ENCODE measurements at places on chromosomes 11 and 22. TPM values are rescaled to one million over a fixed set of nuclear protein-coding genes. Genes with fewer than 3 reads are reported as not detected.

DNA sequence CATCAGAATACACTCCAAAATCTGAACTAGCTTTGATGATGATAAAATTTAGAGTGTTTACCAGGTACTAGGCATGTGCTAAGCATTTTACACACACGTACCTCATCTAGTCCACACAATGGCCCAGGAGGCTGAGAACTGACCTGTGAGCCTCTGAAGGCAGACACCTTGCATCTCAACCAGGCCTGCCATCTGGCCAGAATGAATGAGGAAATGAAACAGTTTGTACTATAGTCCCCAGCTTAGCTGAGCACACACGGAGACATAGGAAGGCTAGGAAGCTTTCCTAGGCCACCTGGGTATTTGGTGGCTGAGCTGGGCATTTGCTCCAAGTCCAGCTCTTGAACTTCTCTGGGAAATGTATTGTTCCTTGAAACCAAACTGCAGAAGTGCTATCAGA is 6.9 kb upstream of the SHANK3 start:
- DNase-seq, result no peak

DNA sequence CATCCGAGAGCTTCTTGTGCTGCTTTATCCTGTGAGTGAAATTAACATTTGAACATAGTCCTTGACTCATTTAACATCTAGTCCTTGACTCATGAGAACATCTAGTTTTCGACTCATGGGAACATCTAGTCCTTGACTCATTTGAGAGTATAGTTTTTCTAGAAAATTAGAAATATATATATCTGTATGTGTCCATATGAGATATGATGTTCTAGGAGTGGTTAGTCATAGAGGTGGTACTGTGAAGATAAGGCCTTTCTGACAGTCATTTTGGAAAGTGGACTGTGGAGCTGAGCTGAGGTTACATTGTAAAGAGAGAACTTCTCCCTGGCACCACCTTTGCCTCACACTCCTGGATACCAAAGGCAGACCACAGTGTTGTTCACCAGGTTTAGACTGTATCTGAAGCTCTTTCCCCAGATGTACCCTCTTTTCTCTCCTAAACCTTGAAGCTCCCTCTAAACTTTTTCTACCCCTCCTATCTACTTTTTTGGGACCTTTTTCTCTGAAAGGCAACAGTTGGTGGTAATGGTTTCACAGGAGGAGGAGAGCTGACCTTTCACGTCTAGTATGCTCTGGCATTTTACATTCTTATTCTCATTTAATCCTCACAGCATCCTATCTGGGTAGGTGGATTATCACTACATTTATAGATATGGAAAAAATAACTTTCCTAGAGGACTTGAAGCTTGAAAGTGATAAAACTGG is 67.2 kb downstream of the PPP2R1B start:
- DNase-seq, result no peak

- DNase-seq, result peak; percentile 13
Observed at GRCh38 chr11:113538451-113539412, 63.5 kb upstream of the DRD2 start.

- no peak for DNase-seq
Observed at GRCh38 chr11:15769203-15769602, 587.1 kb downstream of the SOX6 start.

DNA sequence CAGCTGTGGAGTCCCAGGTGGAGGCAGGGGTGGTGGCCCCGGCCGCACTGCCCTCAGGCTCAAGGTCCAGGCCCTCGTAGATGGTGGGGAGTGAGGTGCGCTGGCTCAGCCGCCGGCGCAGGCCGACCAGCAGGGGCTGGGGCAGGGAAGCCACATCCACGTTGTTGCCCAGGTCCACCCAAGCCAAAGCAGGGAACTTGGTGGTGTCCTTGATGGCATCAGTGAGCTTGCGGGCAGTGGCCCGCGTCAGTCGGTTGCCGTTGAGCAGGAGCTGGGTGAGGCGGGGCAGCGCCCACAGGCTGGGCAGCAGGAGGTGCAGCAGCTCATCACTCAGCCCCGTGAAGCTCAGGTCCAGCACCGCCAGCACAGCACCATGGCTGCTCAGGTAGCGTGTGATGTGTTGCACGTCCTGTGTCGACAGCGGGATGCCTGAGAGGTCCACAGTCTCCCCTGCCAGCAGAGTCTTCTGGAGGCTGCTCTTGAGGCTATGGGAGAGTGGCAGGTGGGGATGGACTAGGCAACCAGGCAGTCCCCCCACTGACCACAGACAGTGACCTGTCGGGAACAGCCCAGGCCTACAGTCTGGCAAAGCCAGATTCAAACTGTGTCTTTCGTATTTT is 6.8 kb downstream of the LRRC75B start:
- no peak for DNase-seq

GRCh38 chr11:57394203-57394965 is 3.9 kb upstream of the PRG2 start:
- no peak for DNase-seq

DNA sequence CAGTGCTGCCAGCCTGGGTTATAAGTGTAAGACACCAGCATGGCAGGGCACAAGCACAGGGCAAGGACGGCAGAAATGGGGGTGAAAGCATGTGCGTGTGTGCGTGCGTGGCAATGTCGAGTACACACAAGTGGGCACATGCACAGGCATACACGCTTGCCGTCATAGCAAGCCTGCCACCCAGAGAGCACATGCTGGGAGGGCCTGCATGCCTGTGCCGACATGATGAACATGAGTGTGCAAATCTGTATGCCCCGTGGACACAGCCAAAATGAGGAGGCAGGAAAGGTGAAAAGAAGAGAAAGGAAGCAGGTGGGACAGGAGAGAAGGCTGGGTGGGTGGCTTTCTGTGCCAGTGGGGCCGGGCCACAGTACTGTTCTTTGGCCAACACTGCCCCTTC is 62.9 kb downstream of the NECTIN1 start:
- DNase-seq, result no peak

DNA sequence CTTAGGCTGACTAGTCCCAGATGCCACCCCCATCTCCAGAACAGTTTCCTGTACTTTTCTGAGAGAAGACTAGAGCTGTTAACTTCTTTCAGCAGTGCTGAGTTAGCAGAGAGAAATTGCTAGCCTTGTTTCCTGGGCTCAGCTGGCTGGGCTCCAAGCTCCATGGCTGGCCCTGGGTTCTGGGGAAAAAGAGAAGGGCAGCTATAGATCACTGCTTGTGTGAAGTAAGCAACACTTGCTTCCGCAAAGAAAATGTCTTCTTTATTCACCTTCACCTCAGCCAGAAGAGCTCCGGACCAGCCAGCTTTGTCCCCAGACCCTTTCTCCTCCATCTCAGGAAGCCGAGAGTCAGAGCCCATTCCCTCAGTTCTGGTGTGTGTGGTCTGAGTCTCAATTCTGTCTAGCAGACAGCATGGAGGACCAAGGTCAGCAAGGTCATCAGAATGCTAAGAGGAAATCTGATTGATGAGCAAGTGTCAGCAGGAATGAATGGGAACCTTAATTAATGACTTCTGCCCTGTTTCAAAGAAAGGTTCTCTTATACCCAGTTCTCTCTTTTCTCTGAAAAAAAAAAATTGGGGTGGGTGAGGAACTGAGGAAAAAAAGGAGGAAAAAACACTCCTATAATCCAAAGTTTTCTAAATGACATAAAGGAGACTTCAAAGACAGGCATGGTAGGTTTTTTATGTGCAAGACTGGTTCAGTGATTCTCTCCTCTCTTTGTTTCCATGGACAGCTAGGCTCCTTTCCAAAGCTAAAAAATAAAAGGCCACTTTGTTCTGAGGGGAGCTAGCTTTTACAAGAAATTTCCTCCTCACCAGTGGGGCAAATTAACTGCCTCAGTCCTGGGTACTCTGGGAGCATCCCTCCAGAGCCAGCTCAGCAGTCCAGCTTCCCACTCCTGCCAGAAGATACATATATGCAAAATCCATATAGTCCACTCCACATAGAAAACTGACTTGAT is 63.6 kb upstream of the FAM181B start:
- no peak for DNase-seq

GRCh38 chr22:45946805-45947600 is 30.0 kb downstream of the WNT7B start:
- no peak for DNase-seq

- DNase-seq, result no peak
Observed at GRCh38 chr22:46549971-46550641, 12.7 kb upstream of the CELSR1 start.

DNA sequence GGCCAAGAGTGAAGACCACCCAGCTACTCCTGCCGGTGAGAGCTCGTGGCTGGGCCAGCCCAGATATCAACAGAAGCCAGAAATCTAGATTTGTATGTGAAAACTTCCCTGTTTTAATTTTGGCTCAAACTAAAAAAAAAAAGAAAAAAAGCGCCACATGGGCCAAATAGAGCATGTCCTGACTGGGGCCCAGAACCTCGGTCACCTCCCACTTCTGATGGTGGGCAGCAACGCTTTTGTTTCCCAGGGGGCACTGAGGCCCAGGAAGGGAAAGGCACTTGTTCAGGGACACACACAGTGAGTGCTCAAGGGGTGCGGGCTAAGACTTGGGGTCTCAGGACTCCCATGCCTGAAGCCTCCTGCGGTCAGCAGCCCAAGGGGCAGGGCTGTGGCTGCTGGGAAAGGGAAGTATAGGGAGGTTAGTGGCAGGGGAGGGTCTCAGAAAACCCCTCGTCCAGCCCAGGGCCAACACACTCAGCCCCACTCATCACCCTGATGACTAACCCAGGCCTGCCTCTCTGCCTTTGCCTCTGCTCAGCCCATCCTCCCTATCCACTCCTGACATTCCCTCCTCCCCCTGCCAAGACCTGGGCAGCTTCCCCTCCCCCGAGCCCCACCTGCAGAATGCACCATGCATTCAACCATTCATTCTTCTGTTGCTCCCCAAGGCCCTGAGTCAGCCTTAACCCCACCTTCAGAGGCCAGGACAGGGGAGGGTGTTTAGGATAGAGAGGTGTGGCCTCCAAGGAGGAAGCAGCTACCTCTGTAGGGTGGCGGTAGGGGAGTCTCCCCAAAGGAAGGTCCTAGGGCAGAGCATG is 30.0 kb upstream of the TCF20 start:
- no peak for DNase-seq

- no peak for DNase-seq
Observed at GRCh38 chr22:41239443-41240128, 1.1 kb downstream of the CHADL start.

DNA sequence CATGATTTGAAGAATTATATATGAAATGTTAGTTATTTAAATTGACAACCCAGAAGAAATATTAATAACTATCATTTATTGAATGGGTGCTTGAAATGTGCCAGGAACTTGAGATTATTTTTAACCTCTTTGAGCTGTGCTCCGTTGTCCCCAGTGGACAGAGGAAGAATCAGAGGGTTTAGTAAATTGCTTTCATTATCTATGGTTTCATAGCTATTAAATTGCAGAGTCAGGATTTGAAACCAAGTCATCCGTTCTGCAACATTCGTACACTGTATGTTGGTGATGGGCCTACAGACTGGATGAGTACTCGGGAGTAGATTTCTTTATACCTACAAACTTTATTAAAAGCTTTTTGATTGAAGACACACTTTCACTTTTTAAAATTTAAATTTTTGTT is 4.9 kb downstream of the HSD17B12 start:
- no peak for DNase-seq

DNA sequence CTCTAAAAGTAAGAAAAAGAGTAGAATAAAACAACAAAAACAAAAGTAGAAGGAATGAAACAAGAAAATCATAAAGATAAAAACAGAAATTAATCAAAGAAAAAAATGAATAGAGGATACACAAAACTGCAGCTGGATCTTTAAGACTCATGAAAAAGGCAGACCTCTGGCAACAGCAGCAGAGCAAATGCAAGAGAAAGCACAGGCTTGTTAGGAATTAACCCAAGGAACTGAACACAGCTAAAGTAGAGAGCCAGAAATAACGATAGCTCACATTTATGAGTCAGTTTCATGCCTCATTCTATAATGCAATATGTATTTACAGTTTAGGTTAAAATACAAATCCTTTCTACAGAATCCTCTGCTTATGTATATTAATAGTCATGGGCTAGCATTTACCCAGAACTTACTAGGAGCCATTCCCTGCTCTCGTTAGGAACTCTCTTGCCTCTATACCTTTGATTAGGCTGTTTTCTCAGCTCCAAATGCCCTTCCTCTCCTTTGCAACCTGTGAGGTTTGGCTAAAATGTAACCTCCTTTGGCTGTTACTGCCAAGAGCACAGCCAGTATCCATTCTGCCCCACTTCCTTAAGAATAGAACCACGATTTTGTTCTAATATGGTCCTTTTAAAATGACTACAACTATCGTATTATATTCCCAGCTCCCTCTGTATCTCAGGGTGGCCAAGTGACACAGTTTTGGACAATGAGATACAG is 38.3 kb upstream of the NFAM1 start:
- no peak for DNase-seq

- no peak for DNase-seq
Observed at GRCh38 chr11:37503411-37504059, 905.5 kb upstream of the RAG2 start.

- DNase-seq, result no peak
Observed at GRCh38 chr11:77233011-77233410, 68.5 kb downstream of the GDPD4 start.

- no peak for DNase-seq
Observed at GRCh38 chr11:88384669-88385005, 47.1 kb upstream of the CTSC start.

GRCh38 chr11:21037850-21038249 is 368.5 kb downstream of the NELL1 start:
- DNase-seq, result no peak

- DNase-seq, result peak; percentile 67
Observed at GRCh38 chr22:29394931-29395581, 6.7 kb upstream of the AP1B1 start.

- DNase-seq, result peak; percentile 76
Observed at GRCh38 chr11:76782531-76783293, 444 bp upstream of the TSKU start.

DNA sequence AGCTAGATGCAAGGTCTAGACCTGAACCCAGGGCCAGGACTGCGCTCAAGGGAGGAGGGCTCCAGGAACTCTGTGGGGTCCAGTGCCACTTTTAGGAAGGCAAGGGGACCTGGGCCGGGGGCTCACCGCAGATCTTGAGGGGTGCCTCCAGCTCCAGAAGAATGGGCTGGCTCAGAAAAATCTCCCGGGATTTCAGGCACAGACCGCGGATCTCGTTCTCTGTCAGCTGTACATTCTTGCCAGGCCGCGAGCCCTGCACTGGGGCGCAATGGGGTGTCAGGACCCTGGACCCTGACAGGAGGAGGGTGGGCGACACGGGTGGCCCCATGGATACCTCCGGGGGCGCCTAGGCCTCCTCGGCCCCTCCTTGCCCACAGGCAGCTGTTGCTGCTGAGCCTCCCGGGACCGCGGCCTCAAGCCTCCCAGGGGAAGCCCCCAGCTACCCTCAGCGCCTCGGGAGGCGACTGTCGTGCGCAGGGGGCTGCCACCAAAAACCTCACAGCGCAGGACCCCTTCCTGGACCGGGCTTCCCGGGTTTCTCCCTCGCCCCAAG is 640 bp downstream of the PPP1CA start:
- DNase-seq, result no peak

The VSTM5 gene
- total RNA-seq, result not detected

The CADM1 gene
- 13.0 TPM for total RNA-seq

The SCUBE2 gene
- 1.4 TPM for total RNA-seq

The SAA2 gene
- total RNA-seq, result 27,037 TPM

The SYT13 gene
- total RNA-seq, result 0.05 TPM

The MRE11 gene
- total RNA-seq, result 18.3 TPM

The TREH gene
- 0.50 TPM for total RNA-seq

The HPX gene
- total RNA-seq, result 2,251 TPM

The RIMBP3C gene
- total RNA-seq, result 0.08 TPM

The NELL1 gene
- not detected for total RNA-seq

The SCGB1C1 gene
- not detected for total RNA-seq

The NEFH gene
- 0.17 TPM for total RNA-seq

The ZNF202 gene
- total RNA-seq, result 4.6 TPM

The MGAT3 gene
- total RNA-seq, result 0.08 TPM

The LRP4 gene
- 3.1 TPM for total RNA-seq

The TMEM191C gene
- total RNA-seq, result 0.25 TPM

The CELSR1 gene
- 0.37 TPM for total RNA-seq
